ENCODE measurements at places on chromosomes 12 and 14.

DNA sequence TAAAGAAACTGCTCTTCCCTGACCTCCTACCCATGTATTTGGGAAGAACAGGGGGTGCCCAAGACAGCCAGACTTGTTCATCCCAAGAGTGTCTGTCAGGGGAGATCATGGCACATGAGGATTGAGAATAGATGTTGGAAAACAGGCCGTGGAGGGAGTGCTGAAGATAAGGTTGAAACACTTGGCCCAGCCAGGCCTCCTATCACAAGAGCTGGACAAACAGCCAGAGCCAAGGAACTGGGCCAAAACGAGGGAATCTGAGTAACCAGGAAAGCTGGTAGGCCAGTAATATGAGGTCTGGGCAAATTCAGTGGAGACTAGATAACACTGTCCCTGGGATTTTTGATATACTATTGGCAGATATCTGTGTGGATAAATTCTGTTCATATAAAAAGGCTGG is 161.7 kb downstream of the TMX1 start:
- no peak for DNase-seq

DNA sequence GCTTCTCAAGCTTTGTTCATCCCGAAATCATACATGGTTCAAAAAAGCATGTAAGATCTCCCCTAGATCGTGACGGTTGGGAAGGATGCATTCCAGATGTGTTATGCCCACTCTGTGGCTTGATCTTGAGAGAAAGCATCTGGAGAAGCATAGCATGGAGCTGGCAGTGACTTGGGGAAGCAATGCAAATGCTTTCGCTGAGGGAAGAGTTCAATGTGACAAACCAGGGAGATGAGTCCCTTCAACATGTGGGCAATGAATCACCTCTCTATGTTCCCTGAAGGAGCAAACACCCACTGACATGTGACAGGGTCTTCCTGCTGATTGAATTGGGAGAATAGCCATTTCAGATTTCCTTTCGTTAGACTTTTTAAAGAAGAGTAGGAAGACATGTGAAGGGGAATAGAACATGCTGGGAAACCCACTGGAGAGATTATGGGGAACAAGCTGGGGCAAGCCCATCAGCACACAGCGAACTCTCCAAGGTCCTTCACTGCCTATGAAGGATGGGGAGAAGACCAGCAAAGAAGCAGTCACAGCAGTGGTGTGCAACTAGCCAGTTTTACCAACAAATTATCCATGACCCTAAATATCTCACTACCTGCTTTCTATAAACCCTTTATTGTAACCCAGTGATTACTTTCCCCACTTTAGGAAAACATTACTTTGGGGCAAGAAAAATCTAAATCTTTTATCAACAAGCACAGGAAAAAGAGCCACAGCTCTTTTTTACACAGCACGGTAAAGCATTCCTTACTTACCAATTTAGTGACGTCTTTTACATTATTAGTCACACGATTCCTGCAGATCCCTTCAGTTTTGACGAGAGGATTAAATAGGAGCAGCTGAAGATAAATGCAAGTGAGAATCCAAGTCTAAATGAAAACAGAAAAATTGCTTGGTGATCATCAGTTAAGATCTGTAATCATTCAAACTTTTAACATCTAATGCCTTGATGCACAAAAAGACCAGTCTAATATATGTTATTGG is 35.0 kb downstream of the KITLG start:
- DNase-seq = no peak

DNA sequence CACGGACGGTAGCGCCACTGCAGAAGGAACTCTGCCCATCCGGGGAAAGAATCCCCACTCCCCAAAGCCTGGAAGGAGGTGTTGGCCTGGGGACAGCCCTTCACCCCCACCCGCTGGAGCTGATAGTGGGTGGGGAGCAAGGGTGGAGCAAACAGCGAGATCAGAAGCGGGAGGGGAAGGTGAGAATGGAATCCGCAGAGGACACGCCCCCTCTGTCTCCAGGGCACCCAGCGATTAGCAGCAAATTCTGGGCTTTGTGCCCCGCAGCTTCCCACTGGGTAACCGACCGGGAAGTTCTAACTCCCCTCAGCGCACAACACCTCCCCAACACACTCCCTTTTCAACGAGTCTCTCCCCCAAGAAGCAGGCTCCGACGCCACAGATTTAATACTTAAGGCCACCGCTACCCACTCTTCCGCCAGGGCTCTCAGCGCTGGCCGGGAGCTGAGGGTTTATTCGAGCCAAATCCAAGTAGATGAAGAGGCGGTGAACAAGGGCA is 1.4 kb downstream of the SLC25A29 start:
- no peak for DNase-seq

GRCh38 chr14:100658181-100658886 is 68.4 kb upstream of the DLK1 start:
- DNase-seq = no peak

DNA sequence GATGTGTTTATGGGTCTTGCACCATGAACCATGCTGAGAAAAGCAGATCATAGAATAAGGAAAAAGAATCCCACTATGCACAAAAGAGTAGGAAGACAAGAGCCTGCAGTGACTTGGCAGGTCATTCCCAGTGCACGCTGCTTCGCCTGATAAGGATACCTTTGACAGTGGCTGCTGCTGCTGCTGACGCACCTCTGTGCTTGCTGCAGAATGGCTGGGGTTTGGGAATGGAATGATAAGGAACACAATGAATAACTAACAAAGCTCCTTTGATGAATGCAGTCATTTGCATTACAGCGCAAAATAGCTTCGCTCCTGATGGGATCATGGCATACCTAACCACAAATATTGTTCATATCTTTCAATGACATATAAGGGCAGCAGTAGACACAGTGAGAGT is 278.7 kb downstream of the PDZRN4 start:
- DNase-seq = no peak

DNA sequence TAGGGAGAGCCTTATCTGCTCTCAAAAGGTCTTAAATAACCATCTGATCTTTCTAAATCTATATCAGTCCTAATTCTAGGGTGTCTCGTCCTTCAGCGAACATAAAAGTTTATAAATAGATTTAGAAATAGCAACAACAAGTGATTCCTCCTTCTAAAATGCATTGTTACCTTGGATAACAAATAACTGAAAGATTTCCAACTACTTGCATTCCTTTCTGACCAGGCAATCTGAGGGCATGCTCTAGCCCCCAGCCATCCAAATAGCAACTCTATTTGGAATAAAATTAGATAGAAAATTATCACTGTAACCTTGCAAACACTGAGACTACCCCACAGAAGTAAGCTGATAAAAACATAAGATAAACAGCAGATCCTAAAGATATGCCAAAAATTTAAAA is 21.8 kb upstream of the KRR1 start:
- no peak for DNase-seq

GRCh38 chr12:114415525-114415868 is 9.6 kb upstream of the TBX5 start:
- no peak for DNase-seq

GRCh38 chr14:95196268-95196667 is 38.9 kb upstream of the DICER1 start:
- no peak for DNase-seq

DNA sequence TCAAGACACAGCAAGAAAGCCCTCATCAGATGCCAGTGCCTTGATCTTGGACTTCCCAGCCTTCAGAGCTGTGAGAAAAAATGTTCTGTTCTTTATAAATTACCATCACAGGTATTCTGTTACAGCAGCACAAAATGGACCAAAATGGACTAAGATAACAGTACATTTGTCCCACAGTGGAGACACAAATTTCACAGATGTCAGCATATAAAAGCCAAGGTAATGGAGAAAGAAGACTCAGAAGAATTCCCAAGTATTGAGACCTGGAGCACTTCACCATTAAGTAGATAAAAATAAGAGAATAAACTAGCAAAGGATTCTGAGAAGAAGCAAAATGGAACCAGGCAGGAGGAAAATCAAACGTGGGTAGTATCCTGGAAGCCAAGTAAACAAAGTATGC is 131.0 kb downstream of the NOVA1 start:
- no peak for DNase-seq

DNA sequence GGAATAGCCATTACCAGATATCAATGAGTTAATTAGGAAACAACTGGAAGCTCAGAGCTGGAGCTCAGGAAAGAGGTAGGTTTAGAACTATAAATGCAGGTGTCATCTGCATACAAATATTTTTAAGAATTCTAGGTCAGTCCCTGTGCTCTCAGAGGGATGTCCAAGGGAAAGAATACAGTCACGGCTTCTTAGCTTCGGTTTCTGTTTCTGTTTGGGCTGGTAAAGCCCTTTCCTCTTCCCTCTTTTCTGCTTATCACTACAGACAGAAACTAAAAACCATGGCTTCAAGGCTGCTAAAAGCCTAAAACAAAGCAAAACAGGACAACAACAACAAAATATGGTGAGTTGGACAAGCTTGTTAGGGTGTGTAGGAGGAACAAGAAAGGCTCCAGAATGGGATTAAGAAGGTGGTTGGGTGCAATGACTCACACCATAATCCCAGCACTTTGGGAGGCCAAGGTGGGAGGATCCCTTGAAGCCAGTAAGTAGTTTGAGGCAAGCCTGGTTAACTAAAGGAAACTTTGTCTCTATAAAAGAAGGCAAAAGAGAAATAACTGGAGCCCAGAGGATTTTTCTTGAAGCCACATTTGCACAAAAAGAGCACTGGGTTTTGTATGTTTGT is 113.0 kb downstream of the SEC23A start:
- no peak for DNase-seq

GRCh38 chr14:78683981-78684380 is 513.8 kb downstream of the NRXN3 start:
- DNase-seq = no peak

GRCh38 chr12:92650228-92650822 is 52.5 kb upstream of the PLEKHG7 start:
- DNase-seq = no peak

DNA sequence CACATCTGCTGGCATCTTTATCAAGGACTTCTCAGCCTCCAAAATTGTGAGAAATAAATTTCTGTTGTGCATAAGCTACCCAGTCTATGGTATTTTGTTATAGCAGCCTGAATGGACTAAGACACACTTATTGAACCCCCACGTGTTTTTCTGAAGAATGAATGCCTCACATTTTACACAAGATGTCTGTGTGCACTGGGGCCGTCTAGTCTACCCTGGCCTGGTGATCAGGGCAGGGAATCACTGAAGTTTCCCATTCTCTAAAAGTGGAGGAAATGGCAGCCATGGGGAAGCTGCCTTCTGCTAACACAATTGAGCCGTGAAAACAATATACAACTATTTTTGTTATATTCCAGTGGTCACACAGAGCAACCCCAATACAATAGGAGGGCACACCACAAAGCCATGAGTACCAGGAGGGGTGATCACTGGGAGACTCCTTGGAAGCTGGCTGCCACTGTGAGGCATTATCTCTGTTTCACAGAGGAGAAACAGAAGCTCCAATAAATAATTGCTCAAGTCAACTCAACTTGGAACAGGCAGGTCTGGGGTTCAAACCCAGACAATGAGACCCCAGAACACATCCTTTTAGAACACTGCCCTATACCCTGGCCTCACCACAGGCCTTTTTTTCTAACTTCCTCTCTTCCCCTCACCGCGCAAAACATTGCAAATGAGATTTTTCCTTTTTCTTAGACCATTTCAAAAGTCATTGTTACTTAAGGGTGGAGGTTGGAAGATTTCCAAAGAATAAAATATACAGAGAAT is 18.3 kb upstream of the LTA4H start:
- DNase-seq = no peak

GRCh38 chr14:84707830-84708229 is 822.1 kb upstream of the FLRT2 start:
- no peak for DNase-seq

DNA sequence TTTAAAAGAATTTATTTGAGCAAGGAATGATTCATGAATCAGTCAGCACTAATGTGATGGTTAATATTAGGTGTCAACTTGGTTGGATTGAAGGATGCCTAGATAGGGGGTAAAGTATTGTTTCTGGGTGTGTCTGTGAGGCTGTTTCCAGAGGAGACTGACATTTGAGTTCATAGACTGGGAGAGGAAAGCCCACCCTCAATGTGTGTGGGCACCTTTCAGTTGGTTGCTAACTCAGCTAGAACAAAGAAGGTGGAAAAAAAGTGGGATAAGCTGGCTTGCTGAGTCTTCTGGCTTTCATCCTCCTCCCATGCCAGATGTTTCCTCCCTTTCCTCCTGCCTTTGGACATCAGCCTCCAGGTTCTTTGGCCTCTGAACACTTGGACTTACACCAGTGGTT is 47.2 kb downstream of the TESPA1 start:
- no peak for DNase-seq

DNA sequence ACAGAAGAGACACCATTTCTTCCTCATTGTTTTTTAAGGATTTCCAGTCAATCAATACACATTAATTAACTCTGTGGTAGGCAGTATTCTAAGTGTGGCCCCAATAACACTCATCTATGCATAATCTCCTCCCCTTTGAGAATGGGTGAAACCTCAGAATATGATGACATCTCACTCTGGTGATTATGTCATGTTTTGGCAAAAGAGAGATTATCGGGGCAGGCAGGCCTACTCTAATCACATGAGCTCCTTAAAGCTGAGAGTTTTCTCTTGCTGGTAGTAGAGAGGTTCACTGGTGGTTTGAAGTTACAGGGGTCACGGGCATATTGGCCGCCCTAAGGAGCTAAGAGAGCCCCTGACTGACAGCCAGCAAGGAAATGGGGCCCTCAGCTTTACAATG is 7.1 kb upstream of the LGMN start:
- no peak for DNase-seq

DNA sequence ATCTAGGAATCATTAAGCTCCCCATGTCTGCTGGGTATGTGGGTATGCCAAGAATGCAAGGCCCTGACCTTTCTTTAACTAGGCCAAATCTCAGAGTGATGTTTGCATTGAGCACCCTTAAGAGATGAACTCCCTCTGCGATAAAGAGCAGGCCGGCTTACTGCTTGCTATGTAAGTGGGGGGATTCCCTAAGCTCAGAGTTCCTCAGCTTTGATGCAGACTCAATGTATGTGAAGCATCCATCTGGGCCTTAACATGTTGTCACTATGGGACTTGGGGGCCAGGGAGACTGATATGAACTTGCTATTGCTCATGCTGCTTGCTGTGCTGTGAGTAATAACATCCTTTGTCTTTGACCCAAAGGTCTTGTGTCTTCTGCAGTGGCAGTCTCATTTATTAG is 149.7 kb downstream of the C12orf75 start:
- no peak for DNase-seq

- no peak for DNase-seq
These were observed 179.8 kb upstream of the DYRK2 start for GRCh38 chr12:67468549-67469245.

DNA sequence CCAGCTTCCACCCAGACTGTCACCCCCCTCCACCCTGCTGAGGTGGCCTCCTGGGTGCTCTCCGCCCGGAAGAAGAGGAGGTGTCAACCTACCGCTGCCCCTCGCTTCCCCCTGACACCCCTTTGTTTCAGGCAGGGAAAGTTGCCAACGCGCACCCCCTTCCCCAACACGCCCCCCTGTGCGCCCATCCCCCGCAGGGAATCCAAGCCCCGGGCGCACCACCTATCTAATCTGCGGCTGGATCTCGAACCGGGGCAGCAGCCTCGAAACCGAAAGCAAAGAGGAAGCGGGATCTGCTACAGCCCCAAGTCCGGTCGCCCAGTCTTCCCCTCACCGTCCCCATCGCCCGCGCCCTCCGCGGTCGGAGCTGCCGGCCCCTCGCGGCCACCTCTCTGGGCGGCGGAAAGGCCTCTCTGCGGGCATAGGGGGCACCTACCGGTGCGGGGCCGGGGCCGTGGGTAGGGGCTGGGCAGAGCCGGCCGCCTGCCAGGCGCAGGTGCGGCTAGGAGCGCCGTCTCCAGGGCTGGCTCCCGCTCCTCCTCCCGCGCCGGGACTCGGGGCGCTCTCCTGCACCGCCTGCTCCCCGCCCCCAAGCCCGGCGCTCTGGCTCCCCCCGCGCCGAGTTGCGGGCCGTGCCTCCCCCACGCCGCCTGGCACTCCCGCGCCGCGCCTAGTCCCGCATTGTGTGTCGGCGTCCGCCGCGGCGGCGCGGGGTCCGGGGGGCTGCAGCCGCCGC is 18.3 kb upstream of the PLEKHH1 start:
- peak; percentile 16 for DNase-seq
